Trophoblast cell (in vitro differentiated cells and primary cell): ENCODE measurements at places on chromosomes 11 and 22.

GRCh38 chr11:73995731-73996130, 13.1 kb upstream of the UCP2 start:
- no peak overlapping the region for H3K27ac ChIP-seq
- no peaks in the 10 kb centered on the region for H3K4me1 ChIP-seq
- H3K4me3 ChIP-seq = no peak overlapping the region
- no peak for DNase-seq
- no peaks in the 10 kb centered on the region for H3K27me3 ChIP-seq

- no peak overlapping the region for H3K4me3 ChIP-seq
- H3K27me3 ChIP-seq = no peaks in the 10 kb centered on the region
- no peaks in the 10 kb centered on the region for H3K36me3 ChIP-seq
- H3K27ac ChIP-seq = no peak overlapping the region
- DNase-seq = no peak
These were observed 422.7 kb downstream of the MIAT start for GRCh38 chr22:27080036-27080578.

DNA sequence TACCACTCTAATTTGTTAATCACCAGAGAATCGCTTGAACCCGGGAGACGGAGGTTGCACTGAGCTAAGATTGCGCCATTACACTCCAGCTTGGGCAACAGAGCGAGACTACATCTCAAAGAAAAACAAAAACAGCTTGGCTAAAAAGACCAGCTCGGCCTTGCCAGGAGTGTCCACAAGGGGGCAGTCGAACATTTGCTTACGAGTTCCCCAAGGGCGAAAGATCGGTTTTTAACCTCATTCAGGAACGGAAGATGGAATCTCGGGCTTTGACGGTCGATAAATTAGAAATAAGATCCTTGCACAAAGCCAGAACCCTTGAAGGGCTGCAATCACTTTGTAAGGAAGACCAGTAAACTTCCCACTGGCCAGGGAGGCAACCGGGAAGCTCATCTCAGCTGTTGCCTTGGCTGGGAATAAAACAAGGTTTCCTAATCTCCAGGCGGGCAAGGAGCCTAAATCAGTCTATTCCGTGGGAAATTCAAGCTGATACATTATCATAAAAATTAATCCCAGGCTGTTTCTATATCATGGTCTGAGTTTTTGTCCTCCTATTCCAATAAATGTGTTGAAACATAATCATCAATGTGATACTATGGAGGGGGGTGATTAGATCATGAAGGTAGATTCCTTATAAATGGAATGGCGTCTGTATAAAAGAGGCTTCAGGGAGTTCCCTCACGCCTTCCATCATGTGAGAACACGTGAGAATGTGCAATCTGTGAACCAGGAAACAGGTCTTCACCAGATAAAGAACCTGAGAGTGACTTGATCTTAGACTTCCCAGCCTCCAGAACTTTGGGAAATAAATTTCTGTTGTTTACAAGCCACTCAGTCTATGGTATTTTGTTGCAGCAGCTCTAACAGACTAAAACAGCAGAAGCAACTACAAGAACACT, 14.9 kb upstream of the SLC29A2 start:
- DNase-seq = peak; percentile 90
- H3K4me1 ChIP-seq = no peaks in the 10 kb centered on the region
- no peaks in the 10 kb centered on the region for H3K27me3 ChIP-seq
- H3K36me3 ChIP-seq = no peaks in the 10 kb centered on the region
- H3K4me3 ChIP-seq = no peak overlapping the region
- no peak overlapping the region for H3K27ac ChIP-seq

- peak; percentile 39 for DNase-seq
- peaks cover 3% of the 10 kb centered on the region for H3K36me3 ChIP-seq
- H3K27me3 ChIP-seq = no peaks in the 10 kb centered on the region
- H3K4me1 ChIP-seq = peaks cover 2% of the 10 kb centered on the region
- no peak overlapping the region for H3K4me3 ChIP-seq
These were observed 32.9 kb downstream of the RBFOX2 start for GRCh38 chr22:35995772-35996171.

- H3K4me3 ChIP-seq = no peak overlapping the region
- DNase-seq = no peak
These were observed 479.1 kb downstream of the OPCML start for GRCh38 chr11:133053124-133053776.

GRCh38 chr11:92826603-92827002, 142.8 kb upstream of the MTNR1B start:
- H3K27ac ChIP-seq = no peak overlapping the region
- peaks cover 5% of the 10 kb centered on the region for H3K4me1 ChIP-seq
- H3K36me3 ChIP-seq = no peaks in the 10 kb centered on the region
- no peak for DNase-seq
- no peaks in the 10 kb centered on the region for H3K27me3 ChIP-seq
- H3K4me3 ChIP-seq = no peak overlapping the region

- DNase-seq = no peak
- H3K27me3 ChIP-seq = no peaks in the 10 kb centered on the region
- H3K36me3 ChIP-seq = peaks cover 32% of the 10 kb centered on the region
- H3K4me1 ChIP-seq = peaks cover 17% of the 10 kb centered on the region
These were observed 563 bp downstream of the GATD1 start for GRCh38 chr11:776561-777287.

DNA sequence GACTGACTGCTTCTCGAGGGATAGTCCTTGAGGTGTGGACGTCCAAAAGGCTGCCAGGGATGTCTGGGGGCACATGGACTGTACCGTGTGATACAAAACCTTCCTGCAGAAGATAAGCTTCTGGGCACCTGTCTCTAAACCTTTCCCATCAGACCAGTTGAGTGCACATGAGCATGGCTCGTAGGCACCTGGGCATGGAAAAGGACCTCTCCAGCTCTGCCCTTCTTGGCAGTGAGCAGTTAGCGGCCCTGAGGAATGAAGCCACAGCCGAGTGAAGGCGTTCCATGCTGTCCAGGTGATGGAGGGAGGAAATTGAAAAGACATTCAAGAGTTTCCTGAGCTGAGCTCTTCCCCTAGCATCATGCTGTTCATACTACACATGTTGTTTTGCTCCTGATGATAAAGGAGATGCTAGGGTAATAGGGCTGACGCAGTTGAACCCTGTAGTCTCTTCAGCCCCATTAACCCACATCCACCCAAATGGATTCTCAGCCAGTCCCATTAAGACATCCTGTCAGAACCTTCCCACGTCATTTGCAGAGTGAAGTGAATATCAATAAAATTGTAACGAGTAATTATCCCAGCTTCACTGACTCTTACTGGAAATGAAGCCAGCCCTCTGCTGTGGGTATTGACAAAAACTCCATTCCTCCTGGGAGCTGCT, 138.6 kb downstream of the KIRREL3 start:
- no peaks in the 10 kb centered on the region for H3K27me3 ChIP-seq
- no peak overlapping the region for H3K27ac ChIP-seq
- H3K4me1 ChIP-seq = no peaks in the 10 kb centered on the region

DNA sequence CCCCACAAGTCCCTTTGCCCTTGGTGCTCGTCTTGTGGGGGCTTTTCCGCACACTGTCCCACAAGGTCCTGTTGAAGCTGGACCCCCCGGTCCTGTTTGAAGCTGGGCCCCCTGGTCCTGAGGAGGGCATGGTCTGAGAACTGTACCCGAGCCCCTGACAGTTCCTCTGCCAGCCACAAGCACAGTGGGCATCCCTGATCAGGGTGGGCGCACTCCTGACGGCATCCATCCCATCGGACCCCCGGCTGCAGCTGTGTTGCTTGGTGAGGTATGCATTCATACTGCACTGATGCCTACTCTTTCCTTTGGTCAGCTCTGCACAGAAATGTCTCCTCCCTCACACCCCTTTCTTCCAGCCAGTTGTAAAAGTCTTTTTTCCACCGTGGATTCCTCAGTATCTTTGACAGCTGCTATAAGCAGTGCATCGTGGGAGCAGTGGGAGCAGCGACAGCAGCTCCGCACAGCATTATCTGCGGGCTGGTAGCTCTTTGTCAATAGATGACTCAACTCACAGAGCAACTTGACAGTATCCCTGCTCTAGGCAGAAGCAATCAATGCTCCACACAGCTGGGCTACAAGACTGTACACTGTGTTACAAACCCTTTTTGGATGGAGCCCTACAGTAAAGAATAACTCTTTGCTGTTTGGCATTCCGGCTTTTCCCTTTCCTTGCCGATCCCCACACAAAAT, 1030.8 kb upstream of the CCDC90B start:
- H3K27ac ChIP-seq = no peak overlapping the region
- H3K4me3 ChIP-seq = no peak overlapping the region
- no peaks in the 10 kb centered on the region for H3K27me3 ChIP-seq
- no peaks in the 10 kb centered on the region for H3K4me1 ChIP-seq
- H3K36me3 ChIP-seq = no peaks in the 10 kb centered on the region
- no peak for DNase-seq

DNA sequence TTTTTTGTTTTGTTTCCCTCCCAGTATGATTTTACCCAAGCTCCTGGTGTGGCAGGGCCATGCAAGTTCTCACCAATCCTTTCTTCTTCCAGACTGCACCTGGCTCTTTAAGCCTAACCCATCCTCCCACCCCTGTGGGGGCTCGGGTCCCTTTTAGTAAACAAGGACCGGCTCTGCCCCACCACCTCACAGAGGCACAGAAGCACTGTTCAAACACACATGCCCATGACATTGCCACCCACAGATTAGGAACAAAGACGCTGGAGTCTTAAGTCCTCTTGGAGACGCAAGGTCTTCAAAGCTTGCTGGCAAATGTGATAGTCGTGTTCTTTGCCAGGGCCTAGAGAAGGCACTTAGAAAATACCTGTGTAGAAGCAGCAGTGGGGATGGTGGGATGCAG, 18.9 kb downstream of the UQCR10 start:
- H3K27me3 ChIP-seq = no peaks in the 10 kb centered on the region
- H3K27ac ChIP-seq = no peak overlapping the region
- DNase-seq = no peak
- no peak overlapping the region for H3K4me3 ChIP-seq
- H3K4me1 ChIP-seq = peaks cover 19% of the 10 kb centered on the region
- H3K36me3 ChIP-seq = peaks cover 29% of the 10 kb centered on the region

- no peak overlapping the region for H3K4me3 ChIP-seq
- no peaks in the 10 kb centered on the region for H3K27me3 ChIP-seq
- H3K36me3 ChIP-seq = peaks cover 7% of the 10 kb centered on the region
- DNase-seq = no peak
- no peaks in the 10 kb centered on the region for H3K4me1 ChIP-seq
- no peak overlapping the region for H3K27ac ChIP-seq
These were observed 17.6 kb downstream of the F2 start for GRCh38 chr11:46736615-46737014.

GRCh38 chr22:38412435-38413084, 42.4 kb downstream of the KCNJ4 start:
- H3K36me3 ChIP-seq = no peaks in the 10 kb centered on the region
- H3K27me3 ChIP-seq = no peaks in the 10 kb centered on the region
- H3K4me3 ChIP-seq = no peak overlapping the region
- no peak overlapping the region for H3K27ac ChIP-seq
- H3K4me1 ChIP-seq = no peaks in the 10 kb centered on the region

GRCh38 chr11:6404342-6405051, 14.2 kb downstream of the SMPD1 start:
- peak overlapping the region; percentile 5 for H3K4me3 ChIP-seq
- H3K36me3 ChIP-seq = peaks cover 2% of the 10 kb centered on the region
- H3K27me3 ChIP-seq = no peaks in the 10 kb centered on the region
- H3K4me1 ChIP-seq = no peaks in the 10 kb centered on the region
- H3K27ac ChIP-seq = no peak overlapping the region

DNA sequence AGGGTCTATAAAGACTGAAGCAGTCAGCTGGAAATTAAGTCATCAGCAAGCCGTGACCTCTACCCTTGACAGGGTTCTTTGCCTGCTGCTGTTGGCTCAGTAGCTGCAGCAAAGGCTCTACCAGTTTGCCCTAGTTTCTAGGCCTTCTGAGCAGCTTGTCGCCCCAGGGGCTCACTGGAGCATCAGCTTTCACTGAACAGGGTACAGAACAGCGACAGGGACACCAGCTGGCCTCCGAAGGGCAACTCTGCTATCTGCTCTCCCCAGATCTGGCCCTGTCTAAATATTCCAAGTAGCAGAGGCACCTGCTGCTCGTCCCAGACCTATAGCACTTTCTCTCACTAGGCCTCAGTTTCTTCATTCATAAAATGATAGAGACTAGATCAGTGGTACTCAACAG, 42.4 kb downstream of the SMCO4 start:
- no peak overlapping the region for H3K4me3 ChIP-seq
- no peak overlapping the region for H3K27ac ChIP-seq
- H3K27me3 ChIP-seq = no peaks in the 10 kb centered on the region

DNA sequence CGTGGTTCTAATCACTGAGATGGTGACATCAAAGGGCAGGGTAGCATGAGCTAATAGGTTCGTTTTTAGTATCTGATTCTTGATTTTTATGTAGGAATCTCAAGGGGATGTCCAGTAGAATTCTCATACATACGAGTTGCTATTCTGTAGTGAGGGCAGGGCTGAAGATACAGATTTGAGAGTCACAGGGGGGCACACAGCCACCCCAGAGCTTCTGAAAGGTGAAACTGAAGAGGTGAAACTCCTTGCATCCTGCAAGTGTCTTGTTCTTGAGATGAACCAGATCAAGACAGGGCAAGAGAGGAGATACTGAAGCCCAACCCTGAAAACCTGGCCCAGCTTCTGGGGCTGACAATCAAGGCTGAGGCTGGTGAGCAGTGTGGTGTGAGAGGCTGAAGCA, 35.6 kb upstream of the TMEM123 start:
- DNase-seq = no peak
- H3K36me3 ChIP-seq = no peaks in the 10 kb centered on the region
- H3K27ac ChIP-seq = no peak overlapping the region

DNA sequence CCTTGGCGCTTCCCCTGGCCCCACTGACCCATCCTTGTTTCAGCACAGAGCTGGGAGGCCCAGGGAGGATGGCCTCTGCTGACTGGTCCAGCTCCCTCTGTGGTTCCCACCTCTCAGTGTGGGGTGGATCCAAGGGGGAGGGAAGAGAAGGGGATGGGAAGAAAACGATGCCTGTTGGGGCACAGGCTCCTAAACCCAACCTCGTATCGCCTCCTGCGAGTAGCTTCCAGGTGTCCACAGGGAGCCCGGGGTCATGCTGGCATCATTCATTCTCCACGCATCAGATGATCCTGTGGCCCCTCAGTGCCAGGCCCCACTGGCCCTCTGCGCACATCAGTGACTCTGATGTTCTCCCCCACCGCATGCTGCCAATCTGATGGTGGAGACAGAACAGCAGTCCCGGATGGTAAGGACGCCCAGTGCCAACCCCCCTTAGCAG, 5.1 kb downstream of the MYEOV start:
- H3K27ac ChIP-seq = peak overlapping the region; percentile 3
- H3K4me3 ChIP-seq = no peak overlapping the region
- H3K27me3 ChIP-seq = no peaks in the 10 kb centered on the region
- H3K4me1 ChIP-seq = peaks cover 43% of the 10 kb centered on the region

DNA sequence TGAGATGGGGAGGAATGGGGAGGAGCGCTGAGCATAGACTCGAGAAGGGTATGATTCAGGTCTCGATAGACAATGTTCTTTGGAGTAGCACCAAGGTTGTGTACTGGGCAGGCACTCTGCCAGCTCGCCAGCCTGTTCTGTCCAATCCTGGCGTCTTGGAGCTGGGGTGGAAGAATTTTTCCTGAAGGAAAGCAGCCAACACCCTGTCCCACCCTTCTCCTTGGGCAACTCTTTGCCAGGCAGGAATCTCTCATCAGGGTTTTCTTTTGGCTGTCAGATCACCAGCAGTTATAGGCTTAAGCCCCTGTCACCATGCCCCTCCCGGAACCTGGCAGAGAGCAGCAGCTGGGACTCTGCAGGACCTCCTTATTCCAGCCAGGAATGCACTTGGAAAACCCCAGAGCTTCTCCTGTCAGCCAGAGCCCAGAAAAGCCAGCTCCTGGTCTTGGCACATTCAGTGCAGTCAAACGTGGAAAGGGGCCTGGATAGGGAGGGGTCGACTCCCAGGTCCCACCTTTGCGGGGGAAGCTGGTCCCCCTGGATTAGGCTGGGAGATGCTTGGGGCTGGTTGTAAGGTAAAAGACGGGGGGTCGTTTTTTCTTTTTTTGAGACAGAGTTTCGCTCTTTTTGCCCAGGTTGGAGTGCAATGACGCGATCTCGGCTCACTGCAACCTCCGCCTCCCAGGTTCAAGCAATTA, 14.4 kb upstream of the SPTBN2 start:
- H3K27me3 ChIP-seq = no peaks in the 10 kb centered on the region
- H3K27ac ChIP-seq = no peak overlapping the region
